ENCODE measurements at places on chromosomes 3 and 15. TPM values are rescaled to one million over a fixed set of nuclear protein-coding genes. Genes with fewer than 3 reads are reported as not detected.

The VILL gene
- not detected for total RNA-seq

The RASL12 gene
- 0.15 TPM for total RNA-seq

The SGO1 gene
- total RNA-seq: 14.2 TPM

The FANCD2OS gene
- total RNA-seq: not detected

The SPRED1 gene
- 9.7 TPM for total RNA-seq

Measured in A549 treated with ZK216348 at 1 μM for 4 hours (cell line).